ENCODE measurements at places on chromosomes 1 and 21.

DNA sequence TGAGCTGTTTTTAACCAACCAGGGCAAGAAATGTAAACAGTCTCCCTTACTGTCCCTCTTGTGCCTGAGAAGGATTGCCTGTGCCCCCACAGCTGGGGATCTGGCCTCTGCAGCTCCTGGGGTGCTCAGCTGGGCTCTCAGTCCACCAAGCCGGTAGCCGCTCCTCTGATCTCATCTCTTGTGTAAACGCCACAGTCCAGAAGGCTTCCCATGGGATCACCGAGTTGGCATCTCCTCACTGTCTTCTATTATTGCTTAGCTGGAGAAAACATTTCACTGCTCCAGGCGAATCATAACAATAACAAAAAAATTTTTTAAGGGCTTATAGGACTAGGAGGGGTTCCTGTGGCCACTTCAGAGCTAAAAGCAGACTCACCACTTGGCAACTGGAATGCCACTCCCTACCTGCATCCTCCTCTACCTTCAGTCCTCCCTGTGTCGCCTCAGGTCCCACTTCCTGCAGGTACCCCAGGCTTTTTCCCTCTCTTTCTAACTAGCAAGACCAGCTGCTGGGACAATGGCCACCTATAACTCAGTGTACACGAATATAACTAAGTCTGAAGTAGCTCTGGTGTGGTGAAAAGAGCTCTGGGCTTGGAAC lies 75.8 kb downstream of the ATP1A1 start:
- DNase-seq: no peak

GRCh38 chr21:46357335-46357604 lies 33.3 kb downstream of the PCNT start:
- no peak for DNase-seq

- DNase-seq: no peak
Observed at GRCh38 chr1:21823206-21823979, 11.3 kb downstream of the LDLRAD2 start.

DNA sequence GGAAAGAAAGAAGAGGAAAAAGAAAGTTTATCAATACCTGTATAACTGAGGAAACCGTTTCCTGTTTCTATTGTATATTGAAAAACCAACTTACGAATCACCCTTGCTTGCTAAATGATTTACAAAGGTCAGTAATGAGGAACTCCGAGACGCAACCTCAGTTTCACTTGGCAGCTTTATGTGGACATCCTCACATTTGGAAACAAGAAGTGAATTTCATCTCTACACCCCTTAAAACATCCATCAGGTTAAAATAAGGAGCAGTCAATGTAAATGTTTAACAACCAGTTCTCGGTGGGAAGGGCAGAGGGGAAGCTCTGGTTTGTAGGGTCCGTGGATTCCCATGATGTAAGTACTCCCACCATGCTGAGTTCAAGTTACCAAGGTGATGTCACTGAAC lies 481.7 kb upstream of the RUNX1 start:
- no peak for DNase-seq

DNA sequence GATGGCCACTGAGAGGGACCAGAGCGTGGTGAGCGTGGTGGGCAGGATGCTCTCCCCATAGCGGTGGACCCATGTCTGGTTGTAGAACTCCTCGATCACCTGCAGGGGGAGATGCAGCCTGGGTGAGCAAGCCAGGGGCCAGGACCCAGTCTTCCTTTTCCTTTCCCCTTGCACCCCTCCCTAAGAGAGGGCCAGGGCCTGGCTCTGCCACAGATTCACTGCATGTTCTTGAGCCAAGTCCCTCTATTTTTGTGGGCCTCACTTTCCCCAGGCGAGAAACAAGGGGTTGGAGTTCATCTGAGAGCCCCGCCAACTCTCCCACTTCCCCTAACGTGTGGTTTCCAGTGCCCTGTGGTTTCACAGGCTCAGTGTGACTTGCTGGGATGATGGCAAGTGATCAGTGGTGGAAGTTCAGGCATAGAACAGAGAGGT lies 27.5 kb downstream of the SLC2A1 start:
- peak; percentile 38 for DNase-seq

- no peak for DNase-seq
Observed at GRCh38 chr1:31627930-31628559, 10.6 kb downstream of the HCRTR1 start.

DNA sequence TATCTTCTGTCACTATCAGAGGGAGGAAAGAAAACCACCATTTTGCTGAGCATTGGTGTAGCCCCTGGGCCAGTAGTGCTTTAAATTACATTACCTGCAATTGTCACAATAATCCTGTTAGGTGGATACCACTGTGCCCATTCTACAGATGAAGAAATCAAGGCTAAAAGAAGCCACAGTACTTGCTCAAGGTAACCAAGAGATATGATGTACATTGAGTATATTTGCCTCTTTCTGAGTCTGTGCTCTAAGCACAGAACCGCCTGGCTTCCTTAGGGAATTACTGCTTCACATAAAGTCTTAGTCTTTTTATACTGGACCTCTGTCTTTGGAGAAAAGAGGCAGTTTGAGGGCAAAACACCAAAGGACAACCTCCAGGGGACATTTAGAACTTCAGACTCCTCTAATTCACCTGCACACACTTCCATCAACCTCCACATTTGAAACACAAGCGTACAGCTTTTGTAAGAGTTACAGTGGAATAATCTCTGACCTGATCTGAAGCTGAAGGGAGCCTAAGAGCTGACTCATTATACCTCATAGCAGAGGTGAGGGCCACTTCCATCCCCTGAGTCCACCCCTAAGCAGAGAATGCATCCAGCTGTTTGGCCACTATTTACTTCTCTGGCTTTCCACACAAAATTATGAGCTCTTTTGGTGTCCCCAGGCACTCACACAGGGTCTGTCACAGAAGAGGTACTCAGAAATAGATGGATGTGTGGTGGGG lies 61.8 kb downstream of the PLPP3 start:
- DNase-seq: no peak

- no peak for DNase-seq
Observed at GRCh38 chr1:165383599-165384405, 27.3 kb upstream of the LMX1A start.

DNA sequence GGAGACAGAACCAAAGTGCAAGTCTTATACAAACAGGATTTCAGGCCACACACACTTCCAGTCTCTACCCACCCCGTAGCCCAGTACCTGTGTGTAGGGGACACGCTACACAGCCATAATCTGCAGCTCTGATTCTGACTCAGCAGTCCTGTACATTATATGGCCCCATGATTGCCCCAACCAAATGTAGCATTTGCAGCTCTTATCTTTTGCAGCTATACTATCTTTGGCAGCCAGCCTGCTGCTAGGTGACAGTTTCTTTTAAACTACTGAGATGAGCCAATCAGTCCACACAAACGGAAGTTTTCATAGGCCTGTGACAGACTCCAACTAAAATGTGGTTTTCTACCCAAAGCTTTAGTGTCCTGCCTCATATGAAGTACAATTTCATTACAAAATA lies 259.6 kb upstream of the ST6GALNAC5 start:
- no peak for DNase-seq

- DNase-seq: no peak
Observed at GRCh38 chr1:63323865-63324778, 1.8 kb downstream of the FOXD3 start.

GRCh38 chr1:28196330-28196729 lies 19.8 kb upstream of the PTAFR start:
- DNase-seq: no peak

- no peak for DNase-seq
Observed at GRCh38 chr1:20665726-20666125, 4.6 kb upstream of the DDOST start.

GRCh38 chr21:29125979-29126378 lies 4.5 kb upstream of the MAP3K7CL start:
- DNase-seq: no peak

- DNase-seq: no peak
Observed at GRCh38 chr1:238675221-238675620, 711.1 kb upstream of the CHRM3 start.

GRCh38 chr21:34850166-34850690 lies 181.4 kb downstream of the CLIC6 start:
- no peak for DNase-seq

- no peak for DNase-seq
Observed at GRCh38 chr1:62716397-62716796, 28.2 kb upstream of the DOCK7 start.

- DNase-seq: no peak
Observed at GRCh38 chr1:184116287-184116686, 64.8 kb downstream of the TSEN15 start.

- no peak for DNase-seq
Observed at GRCh38 chr1:47990286-47990685, 6.9 kb downstream of the TRABD2B start.

- no peak for DNase-seq
Observed at GRCh38 chr21:45132841-45133573, 58.6 kb downstream of the ADARB1 start.

- DNase-seq: no peak
Observed at GRCh38 chr1:30765556-30766434, 8.2 kb upstream of the LAPTM5 start.

DNA sequence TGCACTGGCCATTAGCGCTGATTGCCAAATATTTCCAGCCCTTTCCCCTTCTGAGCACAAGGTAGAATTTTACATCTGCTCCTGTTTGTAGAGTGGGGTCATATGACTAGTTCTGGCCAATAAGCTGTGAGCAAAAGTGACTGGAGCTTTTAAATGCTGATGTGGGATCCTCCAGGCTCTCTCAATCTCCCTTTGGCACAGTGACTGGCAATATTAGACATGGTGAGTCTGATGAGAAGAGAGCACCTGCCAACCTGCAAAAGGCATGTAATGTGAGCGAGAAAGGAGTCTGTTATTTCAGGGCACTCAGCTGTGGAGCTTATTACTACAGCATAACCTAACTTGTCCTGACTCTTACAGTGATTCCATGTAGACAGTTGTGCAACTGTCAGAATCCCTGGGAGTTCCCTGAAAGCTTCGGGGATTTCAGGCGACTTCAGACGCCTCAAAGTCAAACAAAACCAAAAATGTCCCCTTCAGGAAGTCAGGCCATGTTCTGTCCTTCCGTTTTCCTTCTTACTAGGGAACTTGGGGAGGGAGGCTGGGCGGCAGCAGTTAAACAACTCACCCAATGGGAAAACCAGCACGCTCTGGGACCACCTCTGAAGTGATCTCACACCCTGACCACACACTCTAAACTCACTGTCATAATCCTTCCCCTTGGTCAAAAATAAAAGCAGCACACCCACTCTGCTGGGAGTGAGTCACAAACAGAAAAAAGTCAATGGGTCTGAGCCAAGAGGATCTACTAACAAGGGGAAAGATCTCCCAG lies 3.6 kb upstream of the RASSF5 start:
- peak; percentile 41 for DNase-seq

GRCh38 chr1:115211071-115211745 lies 121.9 kb upstream of the TSPAN2 start:
- no peak for DNase-seq

DNA sequence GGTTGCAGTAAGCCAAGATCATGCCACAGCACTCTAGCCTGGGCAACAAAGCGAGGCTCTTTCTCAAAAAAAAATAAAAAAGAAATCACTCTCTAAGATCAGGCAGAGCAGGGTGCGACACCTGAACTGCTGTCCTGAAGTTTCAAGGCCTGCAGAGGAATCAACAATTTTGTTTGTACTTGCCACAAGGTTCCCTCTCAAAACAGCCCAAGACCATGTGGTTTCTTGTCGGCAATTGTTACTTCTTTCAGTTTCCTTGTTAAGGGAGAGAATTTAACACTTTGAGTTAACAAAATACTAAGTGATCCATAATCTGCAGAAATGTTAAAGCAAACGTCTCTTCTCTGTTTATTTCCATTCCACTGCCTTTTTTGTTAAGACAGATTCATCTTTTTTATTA lies 36.5 kb downstream of the MACO1 start:
- DNase-seq: no peak

DNA sequence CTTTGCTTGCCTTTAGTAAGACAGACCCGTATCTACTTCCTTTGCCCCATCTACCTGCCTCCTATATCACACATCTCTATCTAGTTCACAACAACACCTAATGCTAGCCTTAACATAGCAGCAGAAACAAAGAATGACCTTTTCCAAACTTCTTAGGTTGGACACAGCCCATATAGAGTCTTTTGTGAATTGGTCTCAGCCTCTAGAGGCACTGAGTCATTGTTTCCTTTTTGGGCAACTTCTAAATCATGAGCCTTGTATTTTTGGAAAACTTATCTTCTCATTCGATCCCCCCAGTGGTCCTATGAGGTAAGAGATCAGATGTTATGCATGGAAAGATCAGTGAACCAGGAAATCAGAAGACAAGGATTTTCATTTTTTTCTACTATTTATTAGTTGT lies 679.4 kb upstream of the USP24 start:
- no peak for DNase-seq

- no peak for DNase-seq
Observed at GRCh38 chr1:116405241-116406135, 32.4 kb downstream of the ATP1A1 start.

DNA sequence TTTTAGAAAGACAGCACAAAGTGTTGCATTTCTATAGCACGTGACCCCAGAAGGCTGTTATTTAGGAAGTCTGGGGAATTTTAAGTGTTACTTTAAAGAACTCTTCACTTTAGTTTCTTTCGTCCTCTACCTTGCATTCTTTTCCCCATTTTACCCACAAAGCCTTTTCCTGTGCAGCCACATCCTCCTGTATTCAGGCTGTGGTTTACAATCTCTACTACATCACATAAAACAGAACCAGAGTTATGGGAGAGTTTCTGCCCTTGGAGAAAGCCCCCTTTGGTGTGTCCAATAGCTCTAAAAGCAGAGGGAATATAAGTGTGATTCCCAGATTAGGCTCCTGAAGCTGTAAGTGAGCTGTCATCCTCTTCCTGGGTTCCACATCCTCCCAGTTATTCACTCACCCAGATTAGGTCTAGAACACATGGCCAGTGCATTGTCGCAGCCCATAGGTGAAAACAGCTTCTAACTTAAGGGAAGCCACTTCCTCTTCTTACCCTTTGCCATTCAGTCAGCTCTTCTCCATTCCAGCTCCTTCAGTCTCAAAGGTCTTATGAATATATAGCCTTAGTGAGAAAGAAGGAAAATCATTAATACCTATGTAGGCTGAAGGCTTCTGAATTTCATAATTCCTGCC lies 171.1 kb downstream of the PIGK start:
- no peak for DNase-seq

- no peak for DNase-seq
Observed at GRCh38 chr1:30721341-30721793, 2.0 kb downstream of the MATN1 start.

GRCh38 chr1:21123287-21123948 lies 53.3 kb downstream of the EIF4G3 start:
- DNase-seq: peak; percentile 75

- no peak for DNase-seq
Observed at GRCh38 chr21:19468991-19469715, 1065.6 kb upstream of the TMPRSS15 start.

Data from bone marrow (tissue), 2 donors.